ENCODE measurements at places on chromosomes 6 and 20. TPM values are rescaled to one million over a fixed set of nuclear protein-coding genes. Genes with fewer than 3 reads are reported as not detected.

DNA sequence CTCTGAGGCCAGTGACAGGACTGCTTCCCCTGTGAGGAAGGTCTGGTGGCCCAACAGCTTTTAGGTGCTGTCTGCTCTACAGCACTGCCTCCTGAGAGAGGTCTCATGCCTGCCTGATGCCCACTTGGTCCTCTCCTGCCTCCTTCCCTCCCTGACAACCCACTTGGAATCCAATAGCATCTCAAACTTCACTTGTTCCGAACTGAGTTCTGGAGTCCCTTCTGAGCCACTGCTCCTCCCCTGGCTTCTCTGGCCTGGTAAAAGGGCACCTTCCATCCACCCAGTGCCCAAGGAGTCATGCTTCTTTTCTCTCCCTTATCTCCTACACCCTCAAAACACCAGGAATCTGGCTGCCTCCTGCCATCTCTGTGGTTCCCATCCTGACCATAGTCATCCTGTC is 1.9 kb downstream of the MAVS start:
- no peak for DNase-seq
- H3K27ac ChIP-seq = no peak overlapping the region
- no peaks in the 10 kb centered on the region for H3K36me3 ChIP-seq
- H3K4me3 ChIP-seq = no peak overlapping the region
- peaks cover 4% of the 10 kb centered on the region for H3K4me1 ChIP-seq

DNA sequence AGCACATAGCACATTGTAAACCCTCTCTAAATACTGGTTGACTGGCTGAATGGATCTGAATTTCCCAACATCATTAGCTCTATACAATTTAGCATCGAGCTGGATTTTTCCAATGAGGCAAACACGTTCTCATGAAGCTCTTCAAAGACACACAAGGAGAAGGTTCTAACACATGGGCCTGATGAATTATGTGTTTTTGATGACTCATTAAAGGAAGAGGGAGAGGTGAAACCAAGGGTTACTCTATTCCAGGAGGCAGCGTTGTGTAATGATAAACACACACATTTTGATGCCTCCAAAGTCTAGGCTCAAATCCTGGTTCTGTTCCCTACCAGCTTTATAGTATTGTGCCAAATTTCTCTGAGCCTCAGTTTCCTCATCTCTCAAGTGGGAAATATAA is 84.3 kb downstream of the PFDN4 start:
- H3K4me3 ChIP-seq = no peak overlapping the region
- no peaks in the 10 kb centered on the region for H3K27me3 ChIP-seq
- H3K36me3 ChIP-seq = no peaks in the 10 kb centered on the region

DNA sequence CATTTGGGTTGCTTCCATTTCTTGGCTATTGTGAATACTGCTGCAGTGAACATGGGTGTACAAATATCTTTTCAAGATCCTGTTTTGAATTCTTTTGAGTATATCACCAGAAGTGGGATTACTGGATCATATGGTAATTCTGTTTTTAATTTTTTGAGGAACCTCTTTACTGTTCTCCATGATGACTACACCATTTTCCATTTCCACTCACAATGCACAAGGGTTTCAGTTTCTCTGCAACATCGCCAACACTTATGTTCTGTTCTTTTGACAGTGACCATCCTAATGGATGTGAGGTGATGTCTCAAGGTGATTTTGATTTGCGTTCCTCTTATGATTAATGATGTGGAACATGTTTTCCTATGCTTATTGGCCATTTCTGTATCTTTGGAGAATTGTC is 214.4 kb upstream of the ZFP64 start:
- H3K4me3 ChIP-seq = no peak overlapping the region
- no peak for DNase-seq
- no peaks in the 10 kb centered on the region for H3K4me1 ChIP-seq

The DNAH8 gene
- total RNA-seq = not detected

The KIAA1586 gene
- 16.8 TPM for total RNA-seq

The TXLNB gene
- 0.07 TPM for total RNA-seq

DNA sequence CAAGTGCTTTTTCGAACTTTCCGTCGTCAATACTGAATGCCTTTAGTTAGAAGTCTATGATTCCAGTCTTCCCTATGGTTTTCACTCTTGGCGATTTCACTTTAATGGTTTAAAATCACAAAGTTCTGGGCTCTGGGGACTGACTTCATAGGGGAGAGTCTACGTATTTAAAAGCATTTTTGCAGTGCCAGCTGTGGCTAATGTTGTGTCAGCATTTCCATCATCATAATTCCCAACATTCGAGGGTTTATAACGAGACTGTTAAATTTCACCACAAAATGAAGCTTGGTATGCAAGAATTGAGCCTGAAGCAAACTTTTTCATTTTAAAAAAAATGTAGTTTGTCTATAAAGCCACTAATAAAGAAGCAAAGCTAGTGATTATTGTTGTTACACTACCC is 242.7 kb downstream of the SOX4 start:
- peaks cover 72% of the 10 kb centered on the region for H3K36me3 ChIP-seq
- no peaks in the 10 kb centered on the region for H3K4me1 ChIP-seq
- H3K27ac ChIP-seq = no peak overlapping the region

The DLK2 gene
- total RNA-seq = not detected

The PI16 gene
- total RNA-seq = not detected

GRCh38 chr6:52016915-52017748 is 70.3 kb downstream of the PKHD1 start:
- H3K36me3 ChIP-seq = no peaks in the 10 kb centered on the region
- no peak overlapping the region for H3K27ac ChIP-seq
- peak; percentile 78 for DNase-seq
- peaks cover 6% of the 10 kb centered on the region for H3K4me1 ChIP-seq
- no peak overlapping the region for H3K4me3 ChIP-seq
- H3K27me3 ChIP-seq = no peaks in the 10 kb centered on the region

DNA sequence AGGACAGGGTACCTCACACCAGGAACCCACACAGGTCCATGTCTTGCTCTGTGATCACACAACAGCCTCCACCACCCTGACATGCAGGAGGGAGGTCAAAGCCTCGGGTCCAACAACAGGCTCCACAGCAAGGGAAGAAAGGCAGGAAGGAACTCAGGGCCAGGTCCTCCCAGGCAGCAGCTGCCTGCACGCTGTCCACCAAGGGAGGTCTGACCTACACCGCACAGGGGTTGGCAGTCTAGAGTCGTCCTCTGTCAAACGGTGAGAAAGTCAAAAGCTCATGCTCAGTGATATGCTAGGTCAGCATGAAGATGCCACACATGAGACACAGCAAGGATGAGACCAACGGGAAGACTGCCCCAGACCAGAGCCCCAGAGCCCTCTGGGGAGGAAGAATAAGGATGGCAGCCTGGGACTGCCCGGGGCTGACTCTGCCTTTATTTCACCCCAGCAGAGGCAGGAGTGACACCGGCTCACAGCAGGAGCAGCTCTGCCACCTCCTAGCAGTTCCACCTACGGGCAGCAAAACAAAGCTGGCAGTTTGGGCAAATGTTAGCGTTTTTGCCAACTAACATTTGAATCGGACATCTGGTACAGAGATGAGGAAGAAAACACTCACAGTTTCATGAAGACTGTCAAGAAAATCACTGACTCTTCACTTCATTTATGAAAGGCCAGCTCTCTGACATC is 8.5 kb downstream of the GMEB2 start:
- peaks cover 37% of the 10 kb centered on the region for H3K36me3 ChIP-seq
- H3K4me3 ChIP-seq = no peak overlapping the region
- no peaks in the 10 kb centered on the region for H3K27me3 ChIP-seq
- H3K27ac ChIP-seq = no peak overlapping the region

DNA sequence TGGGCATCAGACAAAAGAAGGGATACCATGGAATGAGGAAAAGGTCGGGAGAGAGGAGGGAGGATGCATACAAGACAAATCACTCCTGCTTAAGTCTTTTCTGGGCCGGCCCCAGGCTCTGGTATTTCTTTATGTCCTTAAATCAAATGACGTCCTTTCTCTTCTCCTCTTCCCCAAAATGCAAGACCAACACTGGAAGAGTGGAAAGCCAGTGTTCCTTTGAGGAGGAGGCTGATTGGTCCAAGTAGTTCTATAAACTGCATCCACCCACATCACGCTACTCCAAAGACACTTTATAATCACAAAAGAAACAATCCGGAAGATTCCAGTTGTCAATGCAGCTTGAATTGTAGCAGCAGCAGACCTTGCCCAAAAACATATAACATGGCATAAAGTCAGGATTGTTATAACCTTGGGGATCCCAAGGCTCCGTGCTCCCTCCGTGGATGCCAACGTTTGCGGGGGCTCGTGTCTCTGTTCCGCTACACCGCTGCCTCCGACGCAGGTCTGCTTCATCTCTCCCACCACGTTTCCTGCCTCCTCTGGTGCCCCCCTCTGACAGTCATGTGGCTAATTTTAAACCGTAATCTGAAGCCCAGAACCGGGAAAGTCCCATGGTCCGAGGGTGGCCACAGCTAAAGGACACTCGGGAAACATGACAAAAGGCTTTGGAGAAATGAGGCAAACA is 47.1 kb downstream of the MCUR1 start:
- no peak overlapping the region for H3K4me3 ChIP-seq
- no peaks in the 10 kb centered on the region for H3K36me3 ChIP-seq
- H3K4me1 ChIP-seq = no peaks in the 10 kb centered on the region
- peak; percentile 58 for DNase-seq

DNA sequence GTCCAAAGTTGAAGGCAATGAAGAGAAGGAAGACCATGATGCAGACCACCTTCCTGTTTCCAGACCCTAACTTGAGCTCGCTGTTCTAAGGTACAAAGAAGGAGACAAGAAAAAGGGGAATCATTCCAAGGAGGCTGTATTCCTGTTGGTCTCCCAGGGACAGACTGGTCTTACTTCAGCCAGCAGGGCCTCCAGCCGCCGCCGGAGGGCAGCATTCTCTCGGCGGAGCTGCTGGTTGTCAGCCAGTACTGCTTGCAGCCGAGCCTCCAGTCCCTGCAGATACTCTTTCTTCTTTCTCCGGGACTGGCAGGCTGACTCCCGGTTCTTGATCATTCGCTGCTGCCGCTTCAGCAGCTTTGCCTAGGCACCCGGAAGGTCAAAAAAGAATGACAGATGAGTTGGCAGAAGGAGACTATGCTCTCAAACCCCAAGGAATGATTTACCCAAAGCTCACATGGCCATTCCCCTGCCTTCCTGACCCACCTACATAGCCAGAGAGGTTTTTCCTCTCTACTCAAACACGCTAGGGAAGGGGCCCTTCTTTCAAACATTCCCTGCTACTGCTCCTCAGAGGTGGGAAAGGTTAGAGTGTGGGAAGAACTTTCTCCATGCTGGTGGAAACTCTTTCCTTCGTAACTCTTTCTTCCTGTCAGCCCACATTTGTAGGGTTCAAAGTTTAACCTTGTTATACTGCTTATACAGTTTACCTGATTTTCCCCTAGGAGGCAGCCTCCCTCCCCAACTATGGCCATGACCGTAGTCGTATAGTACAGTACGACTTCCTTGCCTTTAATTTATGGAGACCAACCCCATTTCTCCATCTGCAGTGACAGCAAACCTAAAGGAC is 9.0 kb downstream of the ATF6B start:
- H3K27ac ChIP-seq = no peak overlapping the region
- DNase-seq = peak; percentile 95
- peaks cover 66% of the 10 kb centered on the region for H3K36me3 ChIP-seq
- no peaks in the 10 kb centered on the region for H3K27me3 ChIP-seq

DNA sequence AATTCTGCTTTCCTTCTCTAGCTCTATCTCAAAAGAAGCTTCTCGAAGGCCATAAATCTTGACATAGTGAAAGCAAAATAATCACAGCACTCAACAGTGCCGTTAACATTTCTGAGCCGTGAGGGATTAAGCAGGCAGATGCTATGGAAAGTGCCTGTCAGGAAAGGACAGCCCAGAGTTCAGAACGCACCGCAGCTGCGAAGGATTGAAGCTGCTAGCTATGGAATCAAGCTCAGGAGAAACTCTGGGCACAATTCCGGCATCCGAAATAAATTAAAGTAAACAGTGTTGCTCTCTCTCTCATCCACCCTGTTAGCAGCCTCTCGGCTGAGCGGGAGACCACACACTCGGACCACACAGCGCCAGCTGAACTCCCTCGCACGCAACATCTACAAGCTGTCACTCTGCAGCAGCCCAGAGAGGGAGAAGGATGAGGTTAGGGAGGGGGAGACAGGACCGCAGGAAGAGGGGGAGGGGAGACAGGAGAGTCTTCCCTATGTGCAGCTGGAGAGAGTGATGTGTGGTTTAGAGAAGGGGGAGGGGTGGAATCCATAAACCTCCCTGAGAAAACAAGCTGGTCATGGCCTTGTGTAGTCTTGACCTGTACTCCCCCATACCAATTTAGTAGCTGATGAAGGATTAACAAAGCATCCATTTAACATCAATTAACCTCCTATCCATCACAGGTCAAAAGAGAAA is 9.0 kb downstream of the EXOC2 start:
- no peaks in the 10 kb centered on the region for H3K27me3 ChIP-seq
- no peak overlapping the region for H3K27ac ChIP-seq
- peak; percentile 79 for DNase-seq
- peaks cover 15% of the 10 kb centered on the region for H3K4me1 ChIP-seq
- peaks cover 5% of the 10 kb centered on the region for H3K36me3 ChIP-seq

The RCAN2 gene
- 15.7 TPM for total RNA-seq

GRCh38 chr6:63236398-63236817 is 25.1 kb downstream of the FKBP1C start:
- no peaks in the 10 kb centered on the region for H3K36me3 ChIP-seq
- peak; percentile 57 for DNase-seq
- H3K27me3 ChIP-seq = no peaks in the 10 kb centered on the region
- H3K4me3 ChIP-seq = no peak overlapping the region
- H3K27ac ChIP-seq = no peak overlapping the region

DNA sequence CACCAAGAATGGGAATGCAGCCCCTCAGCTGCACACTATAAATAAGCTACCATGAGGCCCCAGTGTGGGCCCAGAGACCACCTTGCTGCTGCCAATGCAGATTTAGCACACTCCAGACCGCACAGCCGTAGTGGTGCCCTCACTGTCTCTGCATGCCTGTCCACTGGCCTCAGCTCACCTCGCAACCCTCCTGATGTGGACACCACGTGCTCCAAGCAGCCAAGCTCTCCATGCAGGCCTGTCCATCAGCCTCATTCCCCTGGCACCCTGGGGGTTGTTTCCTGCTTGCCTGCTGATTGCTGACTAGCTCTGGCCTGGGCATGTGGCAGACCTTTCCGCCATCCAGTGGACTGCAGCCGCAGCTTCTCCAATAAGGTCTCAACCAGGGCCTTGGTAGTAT is 36.2 kb downstream of the ZBTB9 start:
- no peaks in the 10 kb centered on the region for H3K36me3 ChIP-seq
- DNase-seq = peak; percentile 65
- H3K27me3 ChIP-seq = no peaks in the 10 kb centered on the region
- no peak overlapping the region for H3K4me3 ChIP-seq
- no peak overlapping the region for H3K27ac ChIP-seq

- peaks cover 3% of the 10 kb centered on the region for H3K36me3 ChIP-seq
- no peaks in the 10 kb centered on the region for H3K27me3 ChIP-seq
- H3K27ac ChIP-seq = no peak overlapping the region
- DNase-seq = no peak
Measured at GRCh38 chr20:35093267-35093884, 769 bp upstream of the TRPC4AP start.

GRCh38 chr6:14549304-14549770 is 431.8 kb downstream of the CD83 start:
- no peak overlapping the region for H3K27ac ChIP-seq
- DNase-seq = no peak
- H3K4me3 ChIP-seq = no peak overlapping the region
- H3K4me1 ChIP-seq = peaks cover 15% of the 10 kb centered on the region
- no peaks in the 10 kb centered on the region for H3K36me3 ChIP-seq

The ADGRG6 gene
- total RNA-seq = 28.8 TPM

The KHDC1L gene
- total RNA-seq = not detected

- no peaks in the 10 kb centered on the region for H3K36me3 ChIP-seq
- H3K27me3 ChIP-seq = no peaks in the 10 kb centered on the region
- no peak overlapping the region for H3K27ac ChIP-seq
- no peak overlapping the region for H3K4me3 ChIP-seq
- H3K4me1 ChIP-seq = no peaks in the 10 kb centered on the region
- DNase-seq = no peak
Measured at GRCh38 chr20:11845340-11845739, 72.4 kb upstream of the BTBD3 start.
